ENCODE measurements at places on chromosomes 7 and 10.

DNA sequence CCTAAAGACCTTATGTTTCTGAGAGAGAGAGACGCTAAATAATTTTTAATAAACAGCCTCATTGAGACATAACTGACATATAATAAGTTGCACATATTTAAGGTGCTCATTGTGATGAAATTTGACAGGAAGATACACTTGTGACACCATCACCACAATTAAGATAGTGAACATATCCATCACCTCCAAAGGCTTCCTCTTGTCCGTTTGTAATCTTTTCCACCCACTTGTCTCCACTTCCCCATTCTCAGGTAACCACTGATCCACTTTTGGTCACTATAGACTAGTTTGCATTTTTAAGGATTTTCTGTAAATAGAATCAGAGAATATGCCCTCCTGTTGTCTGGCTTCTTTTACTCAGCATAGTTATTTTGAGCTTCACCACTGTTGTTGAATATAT, 195.1 kb upstream of the WDR11 start:
- no peak for DNase-seq

DNA sequence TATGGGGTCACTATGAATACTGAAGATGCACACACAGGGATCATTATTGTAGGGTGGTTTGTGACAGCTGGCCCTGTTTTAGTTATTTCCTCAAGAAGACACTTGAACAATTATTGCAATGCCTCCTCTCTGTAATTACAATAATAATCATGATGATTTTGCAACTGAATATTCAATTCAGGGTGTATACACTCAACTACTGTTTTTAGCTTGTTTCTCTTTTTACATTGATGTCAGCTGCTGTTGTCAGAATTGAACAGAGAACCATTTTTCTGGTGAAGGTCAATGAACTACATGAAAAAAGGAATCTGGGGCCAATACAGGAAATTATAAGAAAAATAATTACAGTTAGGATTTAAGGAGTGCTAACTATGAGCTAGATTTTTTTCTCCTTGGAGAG, 28.6 kb upstream of the MKLN1 start:
- DNase-seq = no peak

GRCh38 chr10:44696496-44696895, 214.6 kb upstream of the TMEM72 start:
- no peak for DNase-seq

DNA sequence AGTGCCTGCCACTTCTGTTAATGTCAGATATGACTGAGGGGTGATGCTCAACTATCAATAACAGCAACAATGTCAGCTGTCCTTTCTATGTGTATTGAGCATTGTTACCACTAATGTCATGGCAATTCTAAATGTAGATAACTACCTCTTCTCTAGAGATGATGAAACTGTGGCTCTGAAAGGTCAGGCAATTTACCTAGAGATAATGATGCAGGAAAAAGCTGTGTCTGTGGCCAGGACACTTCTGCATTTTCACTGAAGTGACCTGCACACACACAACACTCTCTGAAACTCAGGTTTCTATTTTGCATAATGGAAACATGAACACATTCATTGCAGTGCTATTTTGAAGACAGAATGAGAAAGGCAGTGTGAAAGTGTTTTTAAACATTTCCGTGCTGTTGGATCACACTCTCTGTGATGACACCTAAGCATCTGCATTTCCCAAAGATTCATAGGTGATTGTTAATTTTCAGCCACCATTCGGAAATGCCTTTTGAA, 148.2 kb downstream of the KCND2 start:
- DNase-seq = no peak

DNA sequence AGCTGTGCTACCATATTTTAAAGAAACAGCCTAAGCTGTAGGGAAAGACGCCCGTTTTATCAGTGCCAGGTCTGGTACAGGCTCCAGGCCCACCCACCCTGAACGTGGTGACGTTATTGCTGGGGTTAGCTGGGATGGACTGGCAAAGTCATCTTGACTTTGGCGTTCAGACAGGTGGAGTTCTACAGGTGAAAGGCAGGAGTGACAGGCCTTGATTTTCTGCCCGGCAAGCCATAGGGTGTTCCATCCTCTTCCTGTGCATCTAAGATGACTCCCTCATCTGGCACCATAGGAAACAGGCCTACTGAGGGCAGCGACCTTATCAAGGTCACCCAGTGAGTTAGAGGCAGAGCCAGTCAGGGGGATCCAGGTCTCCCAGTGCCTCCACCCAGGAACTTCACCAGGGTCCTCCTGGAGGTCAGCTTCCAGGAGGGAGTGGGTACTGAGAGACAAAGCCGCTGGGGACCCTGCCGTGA, 41.6 kb downstream of the HK1 start:
- no peak for DNase-seq

- no peak for DNase-seq
Measured at GRCh38 chr7:76997381-76998284, 34.5 kb downstream of the SPDYE17 start.

DNA sequence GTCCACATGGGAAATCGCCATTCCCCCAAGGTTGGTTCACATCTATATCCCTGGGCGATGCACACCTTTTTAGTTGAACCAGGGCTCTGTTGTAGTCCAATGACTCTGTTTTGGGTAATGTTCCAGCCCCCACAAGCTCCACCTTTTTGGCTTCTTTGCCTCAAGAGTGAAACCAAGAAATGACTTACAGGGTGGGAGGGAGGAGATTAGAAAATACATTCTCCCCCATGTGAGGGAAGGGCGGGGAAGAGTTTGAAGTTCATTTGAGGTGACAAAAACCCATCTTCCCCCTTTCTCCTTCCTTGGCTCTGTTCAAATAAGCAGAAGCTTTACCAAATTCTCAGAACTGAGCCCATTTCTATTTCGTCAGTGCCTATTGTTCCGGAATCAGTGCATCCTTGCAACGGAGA, 82.8 kb downstream of the GATA3 start:
- no peak for DNase-seq

DNA sequence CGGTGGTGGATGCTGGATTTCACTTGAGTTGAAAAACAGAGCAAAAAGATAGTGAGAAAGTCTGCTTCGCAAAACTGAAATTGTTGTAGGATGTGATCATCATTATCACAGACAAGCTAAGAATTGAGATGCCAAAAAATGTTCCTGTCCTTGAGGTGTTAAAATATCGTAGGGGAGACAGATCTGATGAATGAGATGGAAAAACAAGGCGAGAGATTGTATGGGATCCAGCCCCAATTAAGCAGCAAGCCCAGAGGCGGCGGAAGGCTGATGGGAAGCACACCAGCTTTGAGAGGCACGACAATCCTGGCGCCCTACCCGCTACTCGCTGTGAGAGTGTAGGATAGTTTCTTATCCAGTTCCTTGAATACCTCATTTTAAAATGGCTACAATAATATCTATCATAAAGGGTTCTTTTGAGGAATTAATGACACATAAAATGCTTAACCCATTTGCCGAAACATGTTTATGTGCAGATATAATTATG, 131.1 kb upstream of the PTN start:
- DNase-seq = peak; percentile 91

DNA sequence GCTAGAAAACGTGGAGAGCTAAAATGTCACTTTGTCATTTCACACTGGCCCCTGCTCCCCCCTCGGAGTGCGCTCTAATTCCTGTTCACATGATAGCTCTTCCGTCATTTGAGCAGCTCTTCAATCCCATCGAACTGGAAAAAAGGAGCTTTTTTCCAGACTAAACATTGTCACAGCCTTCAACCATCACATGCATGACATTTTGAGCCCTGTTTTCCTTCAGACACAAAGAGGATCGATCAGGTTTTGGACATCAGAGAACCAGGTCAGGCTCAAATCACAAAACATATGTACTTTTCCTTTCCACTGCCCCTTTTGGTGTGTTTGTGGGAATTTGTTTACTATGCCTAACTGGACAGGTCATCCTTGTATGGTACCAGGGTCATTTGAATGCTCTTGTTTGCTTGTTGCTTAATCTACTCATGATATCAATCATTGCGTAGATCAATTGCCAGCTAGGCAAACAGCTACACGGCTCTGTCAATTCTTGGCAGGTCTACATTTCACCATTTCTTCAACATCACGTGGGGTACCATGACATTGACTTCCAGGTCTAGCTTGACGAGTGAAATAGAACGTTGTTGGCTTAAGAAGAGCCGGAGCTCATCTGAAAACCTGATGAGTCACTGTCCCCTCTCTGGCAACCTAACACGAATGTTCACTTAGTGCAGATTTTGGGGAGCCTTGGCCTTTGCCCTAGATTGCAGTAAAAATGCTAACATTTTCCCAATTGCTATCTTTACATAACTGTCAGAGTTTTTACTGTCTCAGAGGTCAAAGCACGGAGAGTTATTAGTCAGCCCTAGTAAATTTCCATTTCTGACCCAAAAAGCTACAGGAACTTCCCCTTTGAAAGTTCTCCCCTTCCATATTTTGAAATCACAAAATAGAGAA, 87.3 kb downstream of the LYZL2 start:
- DNase-seq = no peak

DNA sequence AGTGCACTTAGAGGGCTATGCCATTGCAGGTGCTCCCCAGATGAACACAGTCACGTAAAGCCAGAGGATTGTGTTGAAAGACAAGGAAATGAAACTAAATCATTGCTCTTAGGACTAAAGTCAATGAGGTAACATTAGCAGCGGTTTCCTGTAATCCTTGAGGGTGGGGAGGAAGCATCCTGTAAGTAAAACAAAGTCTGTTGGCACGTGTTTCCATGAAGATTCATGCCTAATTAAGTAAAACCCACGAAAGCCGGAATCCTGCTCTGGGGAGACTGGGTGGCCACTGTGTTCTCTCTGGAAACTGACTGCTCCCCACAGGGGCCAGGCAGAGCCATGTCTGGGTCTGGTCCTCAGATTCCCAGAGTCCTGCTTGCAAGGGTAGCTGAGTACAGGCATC, 18.3 kb downstream of the STEAP1B start:
- no peak for DNase-seq

- no peak for DNase-seq
Measured at GRCh38 chr10:58942724-58943123, 233.7 kb upstream of the PHYHIPL start.

DNA sequence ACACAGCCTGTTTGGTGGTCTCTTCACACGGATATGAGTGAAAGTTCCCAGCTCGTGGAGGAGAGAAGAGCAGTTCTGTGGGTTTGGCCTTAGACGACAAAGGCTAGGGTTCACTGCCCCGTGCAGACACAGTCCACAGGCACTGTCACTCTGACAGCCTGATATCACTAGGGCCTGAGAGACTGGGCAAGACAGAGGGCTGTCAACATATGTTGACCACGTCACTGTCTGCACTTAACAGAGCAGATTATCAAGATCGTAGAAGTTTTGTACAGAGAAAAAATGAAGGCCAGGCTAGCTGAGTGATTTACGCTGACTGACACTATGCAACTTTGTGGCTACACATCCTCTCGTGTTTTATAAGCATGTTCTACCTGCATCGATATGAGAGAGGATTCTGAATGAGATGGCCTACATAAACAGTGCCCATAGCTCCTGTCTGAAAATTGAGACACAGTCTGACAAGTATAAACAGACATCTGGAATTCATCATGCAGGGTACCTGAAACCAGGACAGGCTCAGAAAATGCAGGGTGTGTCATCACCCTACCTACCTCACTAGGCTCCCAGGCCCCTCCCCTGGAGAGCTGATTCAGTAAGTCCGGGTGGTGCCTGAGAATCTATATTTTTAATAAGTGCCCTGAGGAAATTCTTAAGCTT, 120.0 kb downstream of the SGMS1 start:
- DNase-seq = no peak

DNA sequence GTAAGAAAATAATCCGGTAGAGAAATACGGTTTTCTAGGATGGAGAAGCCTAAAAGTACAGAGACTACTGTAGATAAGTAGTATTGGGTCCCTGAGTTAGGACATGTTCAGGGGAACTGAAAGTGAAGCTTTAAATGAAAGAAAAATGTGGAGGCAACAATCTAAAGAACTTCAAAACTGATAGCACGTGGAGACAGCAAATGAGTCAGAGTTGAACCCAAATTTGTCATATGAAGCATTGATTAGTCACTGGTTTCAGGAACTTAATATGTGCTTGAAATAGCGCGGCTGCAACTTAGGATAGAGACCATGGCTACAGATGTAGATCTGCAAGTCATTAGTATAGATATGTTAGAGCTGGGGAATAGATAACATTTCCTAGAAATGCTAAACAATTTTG, 1138.6 kb upstream of the SORCS1 start:
- DNase-seq = no peak

GRCh38 chr7:70571403-70571934, 560.5 kb upstream of the GALNT17 start:
- no peak for DNase-seq

- no peak for DNase-seq
Measured at GRCh38 chr7:13910805-13911551, 78.5 kb downstream of the ETV1 start.

DNA sequence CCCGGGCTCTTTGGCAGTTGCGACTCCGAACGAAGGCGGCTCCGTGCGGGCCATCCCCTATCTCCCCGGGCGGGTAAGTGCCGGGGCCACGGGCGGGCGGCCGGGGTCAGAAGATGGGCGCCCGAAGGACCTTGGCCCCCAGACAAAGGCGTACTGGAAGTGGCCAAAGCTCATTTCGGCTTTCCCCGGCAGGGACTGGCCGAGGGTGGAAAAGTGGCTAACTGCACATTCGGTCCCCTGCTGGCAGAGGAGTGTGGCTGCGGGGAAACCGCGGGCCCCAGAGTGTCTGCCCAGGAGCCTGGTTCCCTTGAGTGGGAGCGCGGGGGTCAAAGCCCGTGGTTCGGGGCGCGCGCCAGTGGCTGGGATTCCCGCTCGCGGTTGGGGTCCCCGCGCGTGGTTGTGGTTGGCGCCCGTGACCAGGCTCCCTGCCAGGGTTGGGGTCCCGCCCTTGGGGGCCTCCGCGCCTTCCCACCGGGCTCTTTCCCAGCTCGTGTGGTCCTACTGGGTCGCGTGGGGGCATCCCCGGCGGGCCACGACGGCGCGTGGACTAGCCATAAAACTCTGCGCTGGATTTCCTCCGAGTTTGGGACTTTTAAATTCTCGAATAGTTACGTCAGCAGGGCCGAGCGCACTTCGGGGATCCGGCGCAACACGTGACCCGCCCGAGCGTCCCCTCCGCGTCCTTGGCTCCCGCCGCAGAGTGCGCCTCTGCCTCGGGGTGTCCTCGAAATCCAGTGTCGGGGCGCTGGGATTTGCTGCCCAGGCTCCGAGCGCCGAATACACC, 124.4 kb downstream of the TACC2 start:
- DNase-seq = peak; percentile 19

All from posterior cingulate gyrus (tissue), 11 donors.